Activated B cell treated with CpG ODN at 0.5 μM for 24 hours (primary cell): ENCODE measurements at places on chromosomes 2 and 18. TPM values are rescaled to one million over a fixed set of nuclear protein-coding genes. Genes with fewer than 3 reads are reported as not detected.

ANKRD23 gene
- total RNA-seq: 6.1 and 7.3 TPM in 2 replicates

GRCh38 chr2:55618275-55619055 is 1.0 kb upstream of the PPP4R3B start:
- no peak overlapping the region for H3K4me3 ChIP-seq
- H3K27ac ChIP-seq: no peak overlapping the region
- H3K4me1 ChIP-seq: peaks cover 21% of the 10 kb centered on the region
- no peaks in the 10 kb centered on the region for H3K27me3 ChIP-seq
- peaks cover 47% of the 10 kb centered on the region for H3K36me3 ChIP-seq

DNA sequence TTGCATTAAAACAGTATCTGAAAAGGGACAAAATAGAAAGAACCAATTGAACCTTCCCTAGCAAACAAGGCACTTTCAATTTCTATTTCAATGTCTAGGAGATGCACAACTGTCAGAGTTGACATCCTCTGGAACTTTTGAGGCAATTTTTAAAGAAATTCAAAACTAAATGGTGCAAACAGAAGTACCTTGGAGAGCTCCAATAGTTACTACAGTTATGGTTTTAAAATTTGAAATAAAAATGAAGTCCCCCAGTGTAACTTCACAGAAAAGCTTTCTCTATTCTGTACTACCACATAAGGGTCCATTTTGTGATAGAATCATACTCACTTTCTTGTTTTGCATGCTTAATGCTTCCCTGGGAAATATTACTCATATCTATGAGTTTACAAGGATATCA is 162.1 kb downstream of the KCNH7 start:
- no peak for DNase-seq

GRCh38 chr2:38505779-38506178 is 96.9 kb downstream of the HNRNPLL start:
- H3K27ac ChIP-seq: no peak overlapping the region
- H3K4me3 ChIP-seq: no peak overlapping the region
- no peak for DNase-seq
- peaks cover 4% of the 10 kb centered on the region for H3K4me1 ChIP-seq
- no peaks in the 10 kb centered on the region for H3K36me3 ChIP-seq

PROKR1 gene
- 0.05 and 0.09 TPM in 2 replicates for total RNA-seq

DNA sequence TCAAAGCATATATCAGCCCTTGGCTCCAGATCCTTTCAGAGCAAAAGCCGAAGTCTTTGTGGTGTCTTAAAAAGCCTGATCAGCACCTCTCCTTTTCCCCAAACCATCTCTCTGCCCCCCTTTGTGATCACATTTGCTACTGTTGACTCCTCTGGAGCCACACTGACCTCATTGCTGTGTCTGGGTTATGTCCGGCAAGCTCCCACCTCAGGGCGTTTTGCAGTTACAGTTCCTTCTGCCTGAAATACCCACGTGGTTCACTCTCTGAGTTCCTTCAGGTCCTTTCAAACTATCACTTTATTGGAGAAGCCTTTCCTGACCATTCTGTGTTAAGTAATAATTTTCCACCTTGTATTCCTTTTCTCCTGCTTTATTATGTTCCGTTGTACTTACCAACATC is 11.8 kb downstream of the C2orf69 start:
- DNase-seq: no peak
- no peak overlapping the region for H3K27ac ChIP-seq
- no peak overlapping the region for H3K4me3 ChIP-seq
- peaks cover 4% of the 10 kb centered on the region for H3K4me1 ChIP-seq
- peaks cover 38% of the 10 kb centered on the region for H3K36me3 ChIP-seq
